ENCODE measurements at places on chromosomes 7 and 10.

GRCh38 chr10:133458710-133459453 is 5.1 kb downstream of the SCART1 start:
- DNase-seq: no peak

GRCh38 chr10:127313996-127314700 is 117.8 kb upstream of the INSYN2A start:
- no peak for DNase-seq

DNA sequence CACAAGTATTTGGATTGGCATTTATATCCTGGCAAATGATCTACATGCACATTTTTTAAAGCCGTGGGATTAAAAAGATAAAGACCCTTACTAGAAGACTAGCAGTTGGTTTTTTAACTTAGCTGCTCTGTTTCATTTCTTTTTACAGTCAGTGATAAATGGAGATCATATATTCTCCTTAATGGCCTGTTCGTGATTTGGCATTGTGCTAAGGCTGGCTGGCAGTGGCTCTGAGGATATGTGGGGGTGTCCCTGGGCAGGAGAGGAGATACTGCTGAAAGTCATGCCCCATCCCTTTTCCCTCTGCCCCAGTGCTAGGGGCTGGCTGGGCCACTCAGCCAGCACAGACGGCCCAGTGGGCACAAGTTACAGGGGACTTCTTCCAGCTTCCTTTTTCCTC is 341.7 kb downstream of the PRPF18 start:
- DNase-seq: no peak

DNA sequence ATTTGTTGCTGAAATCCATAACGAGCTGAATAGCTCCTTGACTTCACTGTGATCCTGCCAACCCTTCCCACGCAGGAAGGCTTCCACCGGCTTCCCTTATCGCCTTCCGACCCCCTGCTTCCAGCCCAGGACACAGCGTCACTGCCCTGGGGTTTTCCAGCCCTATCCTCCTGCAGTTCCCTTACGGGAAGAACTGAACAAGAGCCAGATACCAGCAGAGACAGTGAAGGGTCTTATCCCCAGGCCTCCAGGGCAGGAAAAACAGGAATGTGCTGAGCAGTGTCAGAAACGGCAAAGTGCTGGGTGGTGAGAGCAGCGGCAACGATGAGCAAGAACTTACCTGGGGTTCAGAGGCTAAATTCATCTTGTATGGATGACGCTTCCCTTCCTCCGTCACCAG is 22.4 kb downstream of the PDLIM1 start:
- DNase-seq: no peak

- no peak for DNase-seq
Observed at GRCh38 chr10:30576641-30577040, 52.9 kb downstream of the LYZL2 start.

DNA sequence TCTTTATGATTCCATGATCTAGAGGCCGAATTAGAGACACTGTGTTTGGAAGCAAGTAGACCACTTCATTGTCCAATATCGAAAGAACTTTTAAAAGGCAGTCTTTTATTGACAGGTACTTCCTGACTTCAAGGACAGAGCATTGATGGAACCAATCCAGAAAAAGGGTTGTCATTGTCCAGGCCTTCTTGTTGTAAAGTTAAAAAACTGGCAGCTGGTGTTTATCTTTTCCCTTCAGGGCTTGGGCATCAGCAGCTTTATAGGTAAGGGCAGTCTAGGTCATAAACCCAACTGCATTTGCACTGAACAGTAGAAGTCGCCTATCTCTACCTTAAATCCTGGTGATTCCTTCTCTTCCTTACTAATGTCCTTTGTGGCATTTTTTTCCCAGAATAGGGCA is 95.6 kb downstream of the ST7 start:
- no peak for DNase-seq
